MCF 10A (cell line): ENCODE measurements at places on chromosomes 11 and 22. TPM values are rescaled to one million over a fixed set of nuclear protein-coding genes. Genes with fewer than 3 reads are reported as not detected.

Gene PSMD13
- total RNA-seq, result 86.8 and 103 TPM in 2 replicates

DNA sequence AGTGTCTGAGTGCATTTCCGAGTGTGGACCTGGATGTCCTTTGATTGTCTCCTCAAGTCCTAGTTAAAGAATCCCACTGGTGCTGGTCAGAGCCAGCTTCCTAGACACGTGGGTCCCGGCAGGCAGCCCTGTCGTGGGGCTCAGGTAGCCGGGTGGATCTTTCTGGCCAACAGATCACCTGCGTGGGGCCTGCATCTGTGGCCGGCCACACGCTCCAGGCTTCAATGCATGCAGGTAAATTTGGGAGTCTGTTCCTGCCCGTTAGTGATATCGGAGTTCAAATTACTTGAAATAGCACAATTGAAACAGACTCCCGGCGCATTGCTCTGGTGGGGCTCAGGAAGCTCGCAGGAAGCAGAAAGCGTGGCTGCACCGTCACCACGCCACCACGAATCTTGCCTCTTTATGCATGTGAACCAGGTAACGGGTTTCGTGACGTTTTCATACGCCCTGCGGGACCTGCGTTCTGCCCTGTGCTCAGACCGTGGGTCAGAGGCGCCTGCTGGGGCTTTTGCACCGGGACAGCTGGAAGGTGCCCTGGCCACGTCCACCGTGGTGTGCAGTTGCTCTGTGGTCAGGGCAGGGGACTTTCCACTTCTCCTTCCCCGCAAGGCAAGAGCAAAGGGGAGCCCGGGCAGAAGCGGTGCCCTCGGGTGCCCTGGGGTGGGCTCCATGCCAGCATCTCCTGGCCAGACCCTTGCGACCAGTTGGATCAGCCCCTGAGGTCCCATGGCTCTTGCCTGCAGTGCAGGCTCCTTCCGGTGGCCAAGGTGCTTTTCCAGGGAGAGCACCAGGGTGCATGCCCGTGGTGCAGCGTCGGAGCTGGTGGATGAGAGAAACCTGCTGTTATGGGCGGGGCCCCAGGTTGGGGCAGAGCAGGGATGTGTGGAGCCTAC is 803.5 kb downstream of the BRD1 start:
- no peaks in the 10 kb centered on the region for H3K27me3 ChIP-seq
- no peak overlapping the region for H3K27ac ChIP-seq
- H3K36me3 ChIP-seq, result peaks cover 18% of the 10 kb centered on the region
- H3K4me1 ChIP-seq, result no peaks in the 10 kb centered on the region
- no peak for DNase-seq
- H3K4me3 ChIP-seq, result no peak overlapping the region

GRCh38 chr11:15327786-15328231 is 213.1 kb downstream of the INSC start:
- H3K36me3 ChIP-seq, result no peaks in the 10 kb centered on the region
- no peak overlapping the region for H3K27ac ChIP-seq
- H3K27me3 ChIP-seq, result peaks cover 35% of the 10 kb centered on the region
- no peak overlapping the region for H3K4me3 ChIP-seq

DNA sequence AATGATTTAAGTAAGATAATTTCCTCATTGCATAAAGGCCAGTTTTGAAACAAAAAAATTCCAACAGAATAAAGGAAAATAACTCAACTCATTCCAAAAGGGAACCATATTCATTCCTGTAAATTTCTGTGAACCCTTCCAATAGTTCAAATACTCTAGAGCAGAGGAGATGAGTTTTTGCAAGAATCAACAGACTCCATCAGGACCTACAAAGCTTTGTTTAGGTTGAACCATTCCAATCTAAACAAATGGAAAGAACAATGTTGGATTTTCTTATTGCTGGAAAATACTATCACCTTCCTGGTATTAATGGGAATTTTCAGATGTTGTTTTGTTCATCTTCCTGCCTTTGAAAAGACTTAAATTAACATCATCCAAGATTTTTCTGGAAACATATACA is 21.8 kb upstream of the OR5AN1 start:
- no peak for DNase-seq
- no peaks in the 10 kb centered on the region for H3K27me3 ChIP-seq
- no peak overlapping the region for H3K4me3 ChIP-seq
- H3K27ac ChIP-seq, result no peak overlapping the region

- no peak for DNase-seq
- peaks cover 62% of the 10 kb centered on the region for H3K36me3 ChIP-seq
- H3K4me1 ChIP-seq, result peaks cover 13% of the 10 kb centered on the region
- H3K27me3 ChIP-seq, result no peaks in the 10 kb centered on the region
- no peak overlapping the region for H3K27ac ChIP-seq
These were observed 5.0 kb upstream of the ZDHHC5 start for GRCh38 chr11:57662893-57663292.

DNA sequence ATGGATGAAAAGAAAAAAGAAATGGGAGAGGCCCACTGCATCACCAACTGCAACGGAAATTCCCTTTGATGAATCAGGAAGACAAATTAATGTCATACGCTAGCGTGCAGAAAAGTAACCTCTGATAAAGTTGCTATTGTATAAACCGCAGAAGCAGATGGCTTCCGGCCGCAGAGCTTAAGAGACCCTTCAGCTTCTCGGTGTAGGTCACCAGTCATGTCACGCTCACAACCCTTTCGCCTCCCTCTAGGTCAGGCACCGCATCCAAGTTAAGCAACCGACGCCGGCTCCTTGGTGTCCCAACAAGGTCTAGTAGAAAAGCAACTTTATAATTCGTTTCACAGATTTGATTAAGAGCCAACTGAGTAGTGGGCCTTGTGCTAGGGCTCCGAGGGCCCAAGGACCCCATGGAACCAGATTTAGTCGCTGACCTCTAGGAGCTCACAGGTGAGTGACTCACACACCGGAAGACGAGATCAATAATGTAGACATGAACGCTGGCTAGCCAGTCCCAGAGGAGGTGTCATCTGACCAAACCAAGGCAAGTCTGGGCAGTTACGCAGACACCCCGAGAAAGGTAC is 1.2 kb upstream of the ZFP91 start:
- H3K36me3 ChIP-seq, result peaks cover 5% of the 10 kb centered on the region
- no peaks in the 10 kb centered on the region for H3K27me3 ChIP-seq
- no peak for DNase-seq
- H3K4me1 ChIP-seq, result peaks cover 38% of the 10 kb centered on the region

DNA sequence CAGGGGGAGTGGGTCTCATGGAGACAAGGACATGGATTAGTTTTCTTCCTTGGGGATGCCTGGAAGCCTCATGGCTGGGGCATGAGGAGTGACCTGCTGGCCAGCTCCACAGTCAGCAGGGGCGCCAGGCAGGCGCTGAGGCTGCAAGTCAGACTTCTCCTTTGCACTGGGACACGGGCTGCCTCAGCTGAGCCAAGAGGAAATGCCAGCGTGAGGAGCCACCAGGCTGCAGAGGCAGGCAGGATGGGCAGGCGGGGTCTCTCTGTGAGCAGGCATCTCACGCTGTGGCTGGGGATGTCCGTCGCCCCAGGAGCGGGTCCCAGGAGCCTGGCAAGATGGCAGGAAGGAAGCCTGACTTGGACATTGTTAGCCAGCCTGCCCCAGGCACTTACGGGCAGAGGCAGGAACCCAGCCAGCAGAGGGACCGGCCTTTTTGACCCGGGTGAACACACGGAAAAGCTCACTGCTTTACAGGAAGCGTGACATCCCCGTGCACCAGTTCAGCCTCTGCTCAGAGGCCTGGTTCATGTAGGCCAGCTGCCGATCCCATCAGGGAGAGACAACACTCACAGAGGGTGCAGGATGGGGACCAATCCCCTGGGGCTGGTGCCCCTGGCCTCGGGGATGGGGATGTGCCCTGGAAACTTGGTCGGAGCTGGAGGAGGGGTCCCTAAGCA is 10.2 kb downstream of the GNB1L start:
- H3K4me1 ChIP-seq, result peaks cover 21% of the 10 kb centered on the region
- no peak overlapping the region for H3K27ac ChIP-seq
- H3K36me3 ChIP-seq, result peaks cover 13% of the 10 kb centered on the region
- H3K4me3 ChIP-seq, result no peak overlapping the region
- no peaks in the 10 kb centered on the region for H3K27me3 ChIP-seq
- DNase-seq, result peak; percentile 58

DNA sequence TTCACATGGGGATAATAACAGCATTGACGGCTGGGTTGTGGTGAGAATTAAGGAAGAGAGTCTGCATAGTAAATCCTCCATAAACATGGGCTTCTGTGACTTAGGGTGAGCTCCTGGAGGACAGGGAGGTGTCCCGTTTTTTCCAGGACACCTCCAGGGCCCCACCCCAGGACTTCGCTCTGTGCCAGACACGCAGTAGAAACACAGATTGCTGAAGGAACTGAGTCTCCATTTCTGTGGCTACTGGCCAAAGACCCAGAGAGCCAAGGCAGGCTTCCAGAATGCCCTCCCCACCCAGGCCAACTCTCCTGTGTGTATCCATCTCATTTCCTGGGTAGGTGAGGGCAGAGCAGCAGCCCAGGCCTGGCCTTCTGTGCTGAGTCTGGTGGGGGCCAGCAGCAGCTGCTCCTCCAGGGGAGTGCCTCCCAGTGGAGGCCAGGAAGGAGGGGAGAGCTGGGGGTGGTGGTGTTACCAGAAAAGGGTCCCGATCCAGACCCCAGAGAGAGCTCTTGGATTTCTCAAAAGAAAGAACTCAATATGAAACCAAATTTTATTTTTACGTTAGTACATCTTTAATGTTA is 9.5 kb upstream of the RFPL3 start:
- H3K4me3 ChIP-seq, result no peak overlapping the region
- H3K27me3 ChIP-seq, result peaks cover 56% of the 10 kb centered on the region
- H3K27ac ChIP-seq, result no peak overlapping the region
- no peak for DNase-seq

- DNase-seq, result peak; percentile 37
- H3K27ac ChIP-seq, result no peak overlapping the region
- H3K4me3 ChIP-seq, result no peak overlapping the region
- H3K4me1 ChIP-seq, result no peaks in the 10 kb centered on the region
- H3K36me3 ChIP-seq, result no peaks in the 10 kb centered on the region
- H3K27me3 ChIP-seq, result peaks cover 12% of the 10 kb centered on the region
These were observed 22.9 kb upstream of the FGF3 start for GRCh38 chr11:69841859-69842698.
